ENCODE measurements at places on chromosomes 5 and 9.

DNA sequence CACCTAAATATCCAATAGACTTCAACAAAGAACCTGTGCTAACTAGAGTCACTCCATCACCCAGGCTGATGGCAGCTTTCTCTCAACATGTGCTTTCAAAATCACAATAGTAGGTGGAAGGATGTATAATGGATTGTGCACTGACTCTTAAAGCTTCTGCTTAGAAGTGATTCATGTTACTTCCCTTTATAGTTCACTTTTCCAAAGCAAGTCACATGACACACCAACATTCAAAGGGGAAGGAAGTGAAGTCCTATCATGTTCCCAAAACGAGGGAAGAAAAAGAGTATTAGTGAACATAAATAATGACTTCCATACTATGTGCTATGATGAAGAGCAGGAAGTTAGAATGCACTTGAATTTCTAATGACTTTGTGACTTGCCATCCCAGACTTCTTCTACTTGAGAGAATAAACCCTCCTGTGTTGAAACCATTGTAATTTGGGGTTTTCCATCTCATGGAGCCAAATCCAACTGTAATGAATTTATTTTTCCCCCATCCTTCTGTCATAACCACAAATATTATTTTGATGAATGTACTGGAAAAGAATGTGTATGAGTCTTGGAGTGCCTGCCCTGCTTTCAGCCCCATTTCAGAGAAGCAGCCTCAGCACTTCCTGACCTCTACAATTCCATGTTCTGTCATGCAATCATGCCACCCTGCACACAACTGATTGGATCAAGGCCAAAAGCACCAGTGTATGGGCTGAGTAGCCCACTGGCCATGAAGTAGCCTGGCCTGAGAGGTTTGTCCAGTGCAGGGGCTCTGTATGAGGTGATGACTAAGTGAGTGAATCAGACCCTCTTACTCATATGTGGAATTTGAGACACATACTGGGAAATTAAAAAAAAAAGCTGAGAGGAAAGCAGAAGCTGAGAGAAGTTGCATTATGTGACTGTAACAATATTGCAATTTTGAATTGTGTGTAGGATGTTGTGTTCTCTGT, 525.9 kb upstream of the CLINT1 start:
- no peak for DNase-seq

GRCh38 chr9:2321523-2322148, 300.0 kb upstream of the VLDLR start:
- no peak for DNase-seq

DNA sequence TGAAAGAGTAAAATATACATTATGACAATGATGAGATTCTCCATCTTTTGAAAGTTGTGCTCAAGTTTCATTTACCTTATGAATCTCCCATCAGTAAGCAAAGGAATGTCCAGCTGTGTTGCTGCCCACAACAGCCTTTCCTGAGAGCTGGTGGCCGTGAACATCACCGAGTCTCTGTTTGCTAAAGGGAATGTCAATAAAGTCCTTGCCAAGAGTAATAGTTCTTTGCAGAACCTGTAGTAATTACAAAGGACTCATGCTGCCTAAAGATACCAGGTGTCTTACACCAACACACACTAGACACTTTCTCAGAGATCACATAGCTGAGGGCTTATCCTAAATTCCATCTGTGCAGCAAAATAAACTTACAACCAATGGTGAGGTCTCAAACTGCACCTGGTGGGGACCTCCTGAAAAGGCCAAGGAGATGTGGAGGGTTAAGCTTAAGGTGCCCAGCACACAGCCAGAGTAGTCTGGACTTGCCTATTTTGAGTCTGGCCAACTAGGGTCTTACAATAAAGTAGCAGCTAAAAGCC, 111.1 kb upstream of the DAPK1 start:
- no peak for DNase-seq

GRCh38 chr5:98031496-98031895, 742.0 kb upstream of the RGMB start:
- no peak for DNase-seq

GRCh38 chr5:144281784-144282183, 111.1 kb downstream of the KCTD16 start:
- no peak for DNase-seq

- DNase-seq = no peak
Measured at GRCh38 chr9:74946686-74947085, 6.0 kb downstream of the C9orf40 start.

DNA sequence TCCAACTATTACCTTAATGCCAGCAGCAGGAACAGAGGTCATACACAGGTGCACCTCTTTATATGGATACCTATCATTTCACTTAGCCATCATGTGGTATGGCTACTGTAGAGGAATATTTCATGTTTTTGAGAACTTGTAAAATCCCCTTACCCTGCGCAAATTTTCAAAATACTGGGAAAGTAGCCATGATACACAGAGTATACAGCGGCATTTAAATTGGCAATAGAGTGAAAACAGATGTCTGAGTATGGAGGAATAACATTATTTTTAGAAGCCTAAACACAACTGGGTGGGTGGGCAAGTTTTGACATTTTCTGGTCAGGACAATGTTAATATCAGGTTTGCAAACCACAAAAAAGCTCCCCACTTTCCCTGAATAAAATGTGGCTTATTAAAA, 109.5 kb downstream of the SMIM23 start:
- DNase-seq = no peak

DNA sequence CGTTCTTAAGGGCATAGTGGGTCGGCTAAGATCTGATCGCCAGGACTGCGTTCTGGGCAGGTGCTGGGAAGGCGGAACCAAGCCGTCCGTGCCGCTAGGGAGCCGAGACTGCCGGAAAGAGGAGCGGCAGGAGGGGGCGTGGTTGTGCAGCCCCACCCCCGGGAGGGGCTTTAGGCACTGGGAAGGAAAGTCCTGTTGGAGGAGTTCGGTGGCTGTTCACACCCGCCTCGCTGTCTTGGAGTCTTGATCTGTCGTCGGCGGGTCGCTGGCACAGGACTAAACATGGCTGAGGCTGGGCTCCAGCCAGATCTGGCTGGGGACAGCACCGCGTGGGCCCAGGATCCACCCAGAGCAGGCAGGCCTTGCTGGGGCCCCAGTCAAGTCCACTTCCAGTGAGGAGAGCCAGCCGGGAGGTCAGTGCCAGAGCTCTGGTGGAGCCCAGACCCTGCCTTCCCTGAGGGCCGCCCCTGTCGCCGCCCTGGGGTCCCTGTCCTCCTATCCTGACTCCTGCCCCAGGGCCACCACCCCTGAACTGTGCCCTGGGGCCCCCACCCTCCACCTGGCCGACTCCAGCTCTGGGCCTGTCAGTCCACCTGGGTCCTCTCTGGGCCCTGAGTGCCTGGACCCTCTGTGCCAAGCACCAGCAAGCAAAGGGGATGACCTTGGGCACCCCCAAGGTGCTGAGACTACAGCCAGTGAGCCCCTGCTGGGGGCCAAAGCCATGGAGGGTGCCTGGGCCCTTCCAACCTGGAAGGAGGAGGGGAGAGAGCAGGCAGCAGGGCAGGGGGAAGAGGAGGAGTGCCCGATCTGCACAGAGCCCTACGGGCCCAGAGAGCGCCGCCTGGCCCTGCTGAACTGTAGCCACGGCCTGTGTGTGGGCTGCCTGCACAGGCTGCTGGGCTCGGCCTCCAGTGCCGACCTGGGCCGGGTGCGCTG, 4.5 kb downstream of the RNF208 start:
- DNase-seq = no peak

GRCh38 chr5:133368916-133369783, 243.2 kb downstream of the FSTL4 start:
- DNase-seq = no peak

DNA sequence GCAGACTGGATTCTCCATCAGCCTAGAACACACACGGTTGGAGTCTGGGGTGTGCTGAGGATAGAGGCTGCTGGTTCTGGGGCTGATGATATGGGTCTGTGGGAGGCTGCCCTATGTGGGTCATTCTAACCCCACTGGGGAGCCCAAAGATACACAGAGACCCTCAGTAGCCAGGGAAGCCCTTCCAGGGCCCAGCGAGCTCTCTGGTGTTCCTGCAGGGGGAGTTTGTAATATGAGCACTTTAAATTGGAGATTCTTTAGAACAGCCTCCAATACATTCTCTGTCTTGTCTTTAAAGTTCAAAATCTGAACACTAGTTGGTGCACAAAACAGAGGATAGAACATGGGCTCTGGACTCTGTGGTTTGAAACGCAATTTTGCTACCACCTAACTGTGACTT, 2.4 kb downstream of the ACTL7A start:
- DNase-seq = no peak

DNA sequence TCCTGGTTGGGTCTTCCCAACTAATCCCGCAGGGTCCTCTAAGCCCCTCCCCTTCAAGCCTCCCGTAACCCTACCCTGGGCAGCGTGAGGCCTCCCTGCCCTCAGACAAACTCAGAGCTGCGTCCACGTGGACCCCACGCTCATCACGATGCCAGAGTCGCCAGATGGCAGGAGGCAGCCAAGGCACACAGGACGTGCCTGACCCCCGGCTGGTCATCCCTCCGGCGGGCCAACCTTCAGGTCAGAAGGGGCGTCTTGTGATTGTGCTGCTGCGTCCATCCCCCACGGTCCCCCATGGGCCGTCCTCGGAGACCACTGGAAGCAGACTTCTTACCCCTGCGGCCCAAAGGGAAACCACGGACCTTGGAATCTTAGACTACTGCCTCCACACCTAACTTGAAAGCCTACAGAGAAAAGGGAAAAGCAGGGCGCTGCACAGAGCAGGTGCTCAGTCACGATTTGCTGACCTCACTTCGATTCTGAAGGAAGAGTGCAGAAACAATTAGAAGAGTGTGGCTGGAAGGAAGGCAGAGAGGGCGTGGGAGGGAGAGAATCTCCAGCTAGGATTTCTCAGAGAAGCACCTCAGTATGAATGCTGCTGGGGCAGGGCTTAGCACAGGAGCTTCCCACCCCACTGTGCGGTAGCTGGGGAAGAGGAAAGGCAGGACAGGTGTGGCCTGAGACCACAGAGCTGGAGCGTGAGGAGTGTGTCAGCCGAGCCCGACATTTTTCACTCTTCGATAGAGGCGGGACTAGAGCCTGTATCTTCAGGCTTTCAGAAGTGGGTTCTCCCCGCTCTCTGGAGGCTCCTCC, 174.8 kb downstream of the ERCC6L2 start:
- DNase-seq = no peak

DNA sequence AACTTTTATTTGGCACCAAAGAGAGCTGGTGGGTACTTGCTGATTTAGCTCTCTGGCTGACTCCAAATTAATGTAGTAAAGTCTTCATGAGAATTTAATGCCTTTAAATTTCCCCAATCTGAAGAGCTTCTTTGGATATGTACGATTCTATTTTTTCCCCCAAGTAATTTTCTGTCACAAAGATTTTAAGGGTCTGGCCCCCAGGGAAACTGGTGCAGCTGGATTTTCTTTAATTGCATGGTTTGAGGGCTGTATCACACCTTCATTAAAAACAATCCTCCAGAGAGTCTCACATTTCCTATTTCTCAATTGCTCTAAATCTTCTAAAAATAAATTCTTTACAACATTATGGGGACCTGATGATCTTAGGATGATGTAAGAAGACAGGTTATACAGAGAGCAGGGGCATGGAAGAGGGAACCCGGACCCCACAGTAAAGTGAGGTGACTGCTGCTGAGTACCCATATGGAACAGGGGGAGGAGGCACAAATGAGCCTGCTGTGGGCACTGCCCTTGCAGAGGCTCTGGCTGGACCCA, 158.9 kb downstream of the ENTREP1 start:
- no peak for DNase-seq

DNA sequence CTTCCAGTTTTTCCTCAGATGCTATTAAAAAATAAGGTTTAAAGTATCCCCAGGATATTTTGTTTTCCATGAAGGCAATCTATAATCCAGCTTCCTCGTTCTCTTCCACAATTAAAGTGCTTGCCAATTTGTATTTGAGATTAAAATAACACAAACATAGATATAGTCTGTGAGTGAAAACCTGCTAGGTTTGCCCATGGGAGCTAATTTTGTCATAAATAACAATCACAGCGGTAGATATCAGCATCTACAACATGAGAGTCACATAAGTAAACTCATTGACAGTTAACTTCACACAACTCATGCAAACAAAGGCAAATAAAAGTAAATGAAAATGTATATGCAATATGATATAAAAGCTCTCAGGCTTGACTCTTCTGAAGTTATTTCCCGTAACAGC, 29.2 kb upstream of the RASGRF2 start:
- no peak for DNase-seq

GRCh38 chr9:68619636-68620035, 79.0 kb upstream of the TMEM252 start:
- no peak for DNase-seq

DNA sequence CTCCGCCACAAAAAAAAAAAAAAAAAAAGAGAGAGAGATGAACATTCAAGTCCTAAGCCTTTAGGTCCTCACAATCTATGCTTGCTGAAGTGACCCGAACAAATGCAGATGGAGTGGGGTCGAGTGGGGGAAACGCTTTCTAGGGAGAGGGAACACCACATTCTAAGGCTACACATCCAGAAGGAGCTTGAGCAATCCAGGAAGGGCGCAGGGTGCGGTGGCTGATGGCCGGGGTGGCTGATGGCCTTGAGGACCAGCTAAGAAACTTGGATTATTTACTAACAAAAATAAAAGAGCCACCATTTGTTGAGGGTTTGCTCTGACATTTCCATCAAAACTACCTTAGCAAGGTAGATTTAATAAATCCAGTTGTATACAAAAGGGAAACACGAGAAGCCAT, 764 bp upstream of the BNIP1 start:
- DNase-seq = no peak

- DNase-seq = no peak
Measured at GRCh38 chr9:113566016-113566711, 102.6 kb downstream of the RGS3 start.

All from naive thymus-derived CD8-positive, alpha-beta T cell (primary cell).